ENCODE measurements at places on chromosomes 16 and 17.

DNA sequence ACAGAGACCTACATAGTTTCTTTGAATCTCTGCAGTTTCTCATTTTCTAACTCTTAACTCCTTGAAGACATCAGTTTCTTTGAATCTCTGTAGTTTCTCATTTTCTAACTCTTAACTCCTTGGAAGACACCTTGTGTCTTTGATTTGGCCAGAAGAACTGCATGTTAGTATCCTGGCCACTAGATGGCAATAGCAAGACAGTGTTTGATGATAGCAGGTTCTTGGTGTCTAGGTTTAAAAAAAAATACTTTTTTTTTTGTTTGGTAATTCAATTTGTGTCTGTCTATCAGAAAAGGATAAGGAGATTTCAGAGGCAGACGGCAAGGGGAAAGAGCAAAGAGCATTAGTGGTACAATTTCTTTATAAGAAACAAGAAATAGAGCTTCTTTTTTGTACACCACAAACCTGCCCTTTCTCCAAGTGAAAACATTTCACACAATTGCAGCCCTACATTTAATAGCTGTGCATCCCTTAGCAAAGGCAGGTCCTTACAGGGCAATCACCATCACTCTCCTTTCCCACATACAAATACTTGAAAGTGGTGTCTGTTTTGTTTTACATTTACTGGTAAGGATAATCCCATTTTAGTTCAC, 1324.9 kb upstream of the CDH8 start:
- no peak for DNase-seq

GRCh38 chr17:32158870-32159585, 16.7 kb downstream of the RHOT1 start:
- no peak for DNase-seq

DNA sequence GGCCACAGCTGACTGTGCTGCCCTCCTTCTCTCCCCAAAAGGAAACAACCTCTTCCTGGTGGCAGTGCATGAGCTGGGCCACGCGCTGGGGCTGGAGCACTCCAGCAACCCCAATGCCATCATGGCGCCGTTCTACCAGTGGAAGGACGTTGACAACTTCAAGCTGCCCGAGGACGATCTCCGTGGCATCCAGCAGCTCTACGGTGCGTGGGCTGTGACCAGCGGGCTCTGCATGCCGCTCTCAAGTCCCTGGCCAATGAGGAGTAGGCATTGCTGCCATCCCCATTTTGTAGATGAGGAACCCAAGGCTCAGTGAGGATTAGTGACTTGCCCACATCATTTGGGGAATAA, 14.9 kb downstream of the MMP15 start:
- DNase-seq = no peak

GRCh38 chr16:25952983-25953382, 261.2 kb downstream of the HS3ST4 start:
- DNase-seq = no peak

DNA sequence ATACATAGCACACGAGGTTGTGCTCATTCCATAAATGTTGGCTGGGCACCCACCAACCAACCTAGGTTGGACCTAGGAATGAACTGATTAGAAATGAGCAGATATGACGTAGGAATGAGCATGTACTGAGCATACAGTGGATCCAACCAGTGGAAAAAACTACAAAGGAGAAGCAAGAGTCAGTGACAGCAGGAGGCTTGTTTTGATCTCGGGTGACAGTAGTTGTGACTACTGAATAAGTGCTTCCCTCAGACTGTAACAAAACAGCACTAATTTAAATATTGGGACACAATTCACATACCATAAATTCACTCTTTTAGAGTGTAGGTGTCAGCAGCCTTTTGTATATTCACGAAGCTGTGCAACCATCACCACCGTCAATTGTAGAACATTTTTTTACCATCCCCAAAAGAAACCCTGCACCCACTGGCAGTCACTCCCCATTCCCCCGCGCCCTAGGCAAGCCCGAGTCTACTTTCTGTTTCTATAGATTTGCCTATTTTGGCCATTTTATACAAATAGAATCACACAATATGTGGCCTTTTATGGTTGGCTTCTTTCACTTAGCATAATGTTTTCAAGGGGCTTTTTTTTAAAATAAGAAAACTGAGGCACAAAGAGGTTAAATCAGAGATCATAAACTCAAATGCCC, 7.0 kb downstream of the VAC14 start:
- no peak for DNase-seq

DNA sequence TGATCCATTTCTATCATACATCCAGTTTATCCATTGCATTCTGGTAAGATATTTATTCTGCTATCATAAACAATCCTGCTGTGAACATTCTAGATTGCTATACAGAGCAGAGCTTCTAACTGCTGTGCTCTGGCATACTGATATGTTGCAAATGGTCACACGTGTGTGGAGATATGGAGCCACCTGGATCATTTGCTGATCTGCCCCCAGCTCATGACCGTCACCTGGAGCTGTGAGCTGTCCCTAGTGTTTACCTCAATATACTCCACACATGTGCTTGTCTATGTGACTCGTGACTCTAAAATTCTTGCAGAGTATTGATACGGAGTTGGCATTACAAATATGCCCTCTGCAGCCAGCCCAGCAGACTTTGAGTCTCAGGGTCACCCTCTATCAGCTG, 164.5 kb upstream of the ZFHX3 start:
- DNase-seq = no peak

- DNase-seq = peak; percentile 82
Observed at GRCh38 chr16:82105107-82105506, 64.9 kb downstream of the MPHOSPH6 start.

- DNase-seq = no peak
Observed at GRCh38 chr17:77472468-77473310, 331.9 kb downstream of the SEC14L1 start.

DNA sequence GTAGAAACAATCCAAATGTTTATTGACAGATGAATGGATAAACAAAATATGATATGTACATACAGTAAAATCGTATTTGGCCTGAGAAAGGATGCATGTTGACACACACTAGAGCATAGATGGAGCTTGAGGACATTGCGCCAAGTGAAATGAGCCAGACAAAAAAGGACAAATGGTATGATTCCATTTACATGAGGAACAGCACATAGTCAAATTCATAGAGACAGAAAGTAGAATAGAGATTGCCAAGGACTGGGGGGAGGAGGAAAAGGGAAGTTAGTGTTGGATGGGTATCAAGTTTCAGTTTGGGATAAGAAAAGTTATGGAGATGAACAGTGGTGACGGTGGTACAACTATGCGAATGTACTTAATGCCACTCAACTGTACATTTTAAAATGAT, 47.9 kb downstream of the COPRS start:
- no peak for DNase-seq

DNA sequence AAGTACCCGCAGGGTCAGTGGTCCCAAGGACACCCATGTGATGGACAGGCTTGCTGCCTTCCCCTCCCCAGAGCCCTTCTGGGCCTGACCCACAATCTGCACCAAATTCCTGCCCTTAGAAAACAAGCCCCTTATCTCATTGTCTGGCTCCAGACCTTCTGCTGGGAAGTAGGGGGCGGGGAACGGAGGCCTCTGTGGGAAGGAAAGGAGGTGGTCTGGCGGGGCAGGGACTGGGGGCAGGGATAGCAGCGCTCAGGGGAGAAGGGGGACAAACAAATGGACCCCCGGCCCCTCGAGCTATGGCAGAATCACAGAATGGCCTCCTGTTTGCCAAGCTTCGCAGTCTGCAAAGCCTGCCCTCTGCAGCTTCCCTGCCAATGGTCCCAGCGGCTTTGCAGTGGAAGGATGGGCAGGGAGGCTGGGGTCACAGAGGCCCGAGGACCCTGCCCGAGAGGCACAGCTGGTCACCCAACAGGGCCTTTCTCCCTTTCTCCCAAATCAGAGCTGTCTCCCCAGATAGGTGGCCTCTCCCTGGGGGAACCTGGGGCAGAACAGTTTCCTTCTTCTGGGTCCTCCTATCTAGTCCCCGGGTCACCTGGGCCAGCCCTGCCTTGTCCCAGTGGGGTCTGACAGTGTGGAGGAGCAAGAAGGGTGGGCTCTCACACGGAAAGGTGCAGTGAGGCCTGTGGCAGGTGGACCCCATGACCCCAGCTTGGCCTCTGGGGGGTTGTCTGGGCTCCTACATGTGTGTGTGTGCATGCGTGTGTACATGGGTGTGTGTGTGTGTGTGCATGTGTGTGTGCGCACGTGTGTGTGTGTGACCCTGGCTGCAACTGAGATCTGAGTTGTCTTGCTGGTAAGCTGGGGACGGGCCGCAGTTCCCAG, 25.5 kb downstream of the TMEM235 start:
- no peak for DNase-seq

- no peak for DNase-seq
Observed at GRCh38 chr16:51710186-51710585, 559.1 kb upstream of the SALL1 start.

DNA sequence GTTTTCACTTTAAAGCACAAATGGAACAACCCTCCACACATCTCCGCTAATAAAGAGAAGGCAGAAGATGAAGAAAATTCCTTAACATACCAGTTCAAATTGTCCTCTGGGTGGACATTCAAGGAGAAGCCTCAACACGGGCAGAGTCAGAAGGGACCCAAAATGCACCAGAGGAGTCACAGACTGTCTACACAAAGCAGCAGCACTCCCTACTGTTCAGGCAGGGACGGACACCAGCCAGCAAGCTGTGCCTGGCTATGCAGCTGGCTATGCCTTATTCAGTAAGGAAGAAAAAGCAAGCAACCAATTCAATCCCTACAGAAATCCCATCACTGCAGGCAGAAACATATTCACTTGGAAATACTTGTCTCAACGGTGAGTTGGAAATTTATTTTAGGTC, 8.1 kb downstream of the DNAJC7 start:
- no peak for DNase-seq

GRCh38 chr16:140175-140857, 1.8 kb upstream of the NPRL3 start:
- DNase-seq = no peak

DNA sequence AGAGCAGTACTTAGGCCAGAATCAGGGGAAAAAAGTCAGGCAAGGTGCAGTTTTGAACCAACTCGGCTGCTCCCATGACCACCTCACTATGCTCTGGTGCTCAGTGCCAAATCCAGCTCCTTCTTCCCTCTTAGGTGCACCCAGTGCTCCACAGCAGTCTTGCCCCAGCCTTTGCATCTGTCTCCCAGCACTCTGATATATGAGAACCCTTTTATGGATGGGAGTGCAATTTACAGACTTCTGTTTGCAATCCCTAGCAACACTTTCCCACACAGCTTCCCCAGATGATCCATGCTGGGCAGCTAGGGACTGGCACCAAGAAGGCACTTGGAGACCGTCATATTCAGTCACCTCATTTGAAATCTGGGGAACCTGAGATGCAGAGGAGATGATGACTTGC, 267.9 kb upstream of the CCL2 start:
- peak; percentile 18 for DNase-seq

DNA sequence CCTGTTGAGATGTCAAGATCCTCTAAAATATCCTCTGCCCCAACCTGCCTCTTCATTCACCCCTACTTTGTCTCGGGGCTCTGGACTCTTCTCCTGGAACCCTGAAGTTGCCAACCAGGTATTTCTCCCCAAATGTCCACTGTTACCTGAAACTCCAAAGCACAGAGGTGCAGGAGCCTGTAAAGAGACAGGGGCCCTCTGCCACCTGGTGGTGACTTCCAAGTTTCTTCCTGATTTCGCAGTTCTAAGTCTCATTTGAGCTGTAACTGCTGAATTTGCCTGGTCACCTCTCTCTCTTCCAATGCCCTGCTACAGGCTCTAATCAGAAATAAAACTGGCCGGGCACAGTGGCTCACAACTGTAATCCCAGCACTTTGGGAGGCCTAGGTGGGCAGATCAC, 77.1 kb upstream of the RCVRN start:
- no peak for DNase-seq

GRCh38 chr17:983921-984320, 4.3 kb upstream of the NXN start:
- DNase-seq = no peak

DNA sequence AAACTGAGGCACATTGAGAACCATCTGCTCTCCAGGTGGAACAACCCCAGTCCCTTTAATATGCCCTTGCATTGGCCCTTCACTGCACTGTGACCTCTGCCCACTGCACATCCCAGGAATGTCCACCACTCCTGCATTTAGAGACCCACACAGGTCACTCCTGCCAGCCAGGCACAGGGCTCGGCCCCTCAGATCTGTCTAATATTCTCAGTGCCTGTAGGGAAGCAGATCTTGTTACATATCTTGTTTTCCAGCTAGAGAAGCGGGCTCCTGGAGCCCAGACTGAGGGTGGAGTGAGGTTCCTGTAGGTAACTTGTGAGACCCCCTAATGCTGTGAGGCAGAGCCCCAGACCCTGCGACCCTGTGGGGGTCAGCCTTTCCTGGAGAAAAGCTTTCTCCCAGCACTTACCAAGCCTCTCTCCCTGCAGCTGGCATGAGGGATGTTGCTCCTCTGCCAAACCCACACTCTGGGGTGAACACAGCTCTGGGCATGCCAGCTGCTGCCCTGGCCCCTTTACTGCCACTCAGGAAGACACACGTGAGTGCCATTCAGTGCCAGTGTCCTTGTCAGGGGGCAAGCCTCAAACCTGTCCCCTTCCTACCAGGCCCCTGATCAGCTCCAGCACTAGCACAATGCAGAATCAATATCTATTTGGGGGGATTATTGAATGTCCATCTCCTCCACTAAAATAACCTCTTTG, 40.3 kb upstream of the CRHR1 start:
- no peak for DNase-seq

- no peak for DNase-seq
Observed at GRCh38 chr16:85915125-85915845, 16.3 kb downstream of the IRF8 start.

DNA sequence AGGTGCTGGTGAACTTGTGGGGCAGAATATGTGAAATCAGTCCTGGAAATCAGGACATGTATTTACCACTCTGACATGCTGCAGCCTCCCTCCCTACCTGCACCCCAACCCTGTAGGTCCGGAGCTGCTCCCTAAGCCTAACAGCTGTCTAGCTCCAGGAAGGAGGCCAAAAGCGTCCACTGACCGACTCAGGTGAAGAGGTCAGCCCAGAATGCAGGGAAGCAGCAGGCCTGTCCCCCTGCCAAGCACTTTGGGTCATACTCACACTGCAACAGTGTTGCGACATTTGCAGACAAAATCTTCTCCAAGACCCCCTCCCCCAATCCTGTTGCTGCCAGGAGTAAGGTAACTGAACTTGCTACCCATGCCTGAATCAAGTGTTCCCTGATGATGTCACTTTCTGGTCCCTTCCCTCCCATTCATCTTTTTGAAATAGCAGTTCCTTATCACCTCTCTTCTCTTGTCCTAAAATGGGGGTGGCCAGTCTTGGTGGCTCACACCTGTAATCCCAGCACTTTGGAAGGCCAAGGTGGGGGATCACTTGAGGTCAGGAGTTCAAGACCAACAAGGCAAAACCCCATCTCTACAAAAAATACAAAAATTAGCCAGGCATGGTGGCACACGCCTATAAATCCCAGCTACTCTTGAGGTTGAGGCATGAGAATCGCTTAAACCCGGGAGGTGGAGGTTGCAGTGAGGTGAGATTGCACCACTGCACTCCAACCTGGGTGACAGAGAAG, 1.3 kb upstream of the ACLY start:
- DNase-seq = no peak

GRCh38 chr16:76428858-76429257, 151.7 kb downstream of the CNTNAP4 start:
- no peak for DNase-seq

GRCh38 chr16:31476303-31477219, 4.6 kb downstream of the TGFB1I1 start:
- no peak for DNase-seq

GRCh38 chr16:590188-590814, 435 bp downstream of the RAB40C start:
- DNase-seq = no peak
